ENCODE measurements at places on chromosomes 3 and 15.

DNA sequence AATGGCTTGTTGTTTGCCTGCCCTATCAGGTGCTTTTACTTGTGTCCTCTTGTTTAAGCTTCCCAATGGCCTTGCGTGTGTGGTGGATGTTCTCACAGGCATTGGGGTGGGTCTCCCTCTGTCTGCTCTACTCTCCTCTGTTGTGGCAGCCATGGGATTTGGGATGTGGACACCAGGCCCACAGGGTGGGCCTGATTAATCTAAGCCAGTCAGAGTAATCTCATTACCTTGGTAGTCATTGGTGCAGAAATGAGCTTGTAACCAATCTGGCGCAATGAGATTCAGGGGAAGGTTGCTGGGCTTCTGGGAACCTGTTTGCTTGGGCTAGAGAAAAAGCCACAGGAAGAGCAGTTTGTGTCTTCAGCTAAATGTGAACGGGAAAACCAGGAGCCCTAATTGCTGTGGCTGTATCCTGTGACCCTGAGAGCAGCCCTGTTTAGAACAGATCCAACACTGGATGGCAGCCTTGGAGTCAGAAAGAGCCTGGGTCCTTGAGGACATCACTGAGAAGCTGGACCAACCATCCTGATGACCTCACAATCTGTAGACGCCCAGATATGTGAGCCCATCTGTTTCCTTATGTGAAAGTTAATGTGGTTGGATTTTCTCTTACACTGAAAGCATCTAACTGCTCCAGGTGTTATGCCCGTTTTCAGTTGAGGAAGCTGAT is 157.3 kb upstream of the UBE2E1 start:
- peak; percentile 44 for DNase-seq

GRCh38 chr15:90071220-90071807 is 31.0 kb downstream of the IDH2 start:
- peak; percentile 88 for DNase-seq

GRCh38 chr3:19769694-19770093 is 164.3 kb downstream of the EFHB start:
- DNase-seq: no peak

GRCh38 chr3:169058681-169059080 is 604.8 kb downstream of the MECOM start:
- DNase-seq: no peak

DNA sequence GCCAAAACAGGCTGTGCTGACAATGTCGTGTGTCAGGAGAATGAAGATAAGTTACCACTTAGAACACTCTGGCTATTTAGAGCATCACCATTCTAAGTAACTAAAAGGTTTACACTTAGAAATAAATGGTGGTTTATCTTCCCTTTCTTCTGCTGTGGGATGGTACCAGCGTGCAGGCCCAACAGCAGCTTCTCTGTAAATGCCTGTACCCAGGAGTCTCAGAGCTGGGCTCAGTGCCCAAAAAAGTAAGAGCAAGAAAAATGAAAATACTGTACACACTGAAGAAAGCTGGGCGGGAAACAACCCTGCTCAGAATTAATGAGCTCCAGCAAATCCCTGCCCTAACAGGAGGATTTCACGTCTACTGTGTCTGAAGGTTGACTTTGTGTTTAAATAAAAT is 206.5 kb downstream of the MFSD1 start:
- DNase-seq: no peak

GRCh38 chr3:32816439-32817256 is 1.1 kb upstream of the TRIM71 start:
- peak; percentile 48 for DNase-seq

DNA sequence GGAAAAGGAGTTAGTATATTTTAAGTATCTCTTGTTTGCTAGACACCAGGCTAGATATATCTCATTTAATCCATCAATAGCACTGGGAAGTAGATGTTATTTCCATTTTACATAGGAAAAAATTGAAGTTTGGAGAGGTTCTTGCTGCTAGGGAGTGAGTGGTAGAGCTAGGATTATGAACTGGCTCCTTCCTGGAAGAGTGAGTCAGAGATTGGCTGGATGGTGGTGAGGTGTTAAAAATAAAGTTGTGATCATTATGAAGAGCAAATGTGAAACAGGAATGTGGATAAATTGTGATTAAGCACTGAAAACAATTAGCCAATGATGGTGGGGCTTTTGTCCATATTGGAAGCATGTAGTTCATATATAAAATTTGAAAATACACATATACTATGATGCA is 234.2 kb downstream of the WNT5A start:
- DNase-seq: peak; percentile 48

DNA sequence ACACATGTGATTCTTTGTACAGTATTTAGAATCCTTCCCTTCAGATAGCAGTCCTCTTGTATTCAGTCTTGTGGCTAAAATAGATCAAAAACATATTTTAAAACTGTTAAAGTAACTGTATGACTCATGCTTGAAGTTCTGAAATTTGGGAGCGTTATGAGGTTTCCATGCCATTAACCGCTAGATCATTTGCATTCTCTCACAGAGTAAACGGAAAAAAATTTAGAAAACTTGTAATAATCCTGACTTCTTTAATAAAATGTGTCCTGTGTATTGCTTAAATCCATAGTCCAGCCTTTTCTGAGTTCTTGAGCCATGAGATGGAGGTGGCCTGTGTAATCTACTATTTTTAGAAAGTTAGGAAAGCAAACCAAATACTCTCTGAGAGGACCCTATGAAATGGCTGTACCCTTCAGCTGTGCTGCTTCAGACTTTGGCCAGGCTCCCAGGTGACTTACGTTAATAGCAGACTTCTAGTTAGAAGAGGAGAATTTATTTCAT is 33.8 kb downstream of the MBNL1 start:
- DNase-seq: peak; percentile 35

DNA sequence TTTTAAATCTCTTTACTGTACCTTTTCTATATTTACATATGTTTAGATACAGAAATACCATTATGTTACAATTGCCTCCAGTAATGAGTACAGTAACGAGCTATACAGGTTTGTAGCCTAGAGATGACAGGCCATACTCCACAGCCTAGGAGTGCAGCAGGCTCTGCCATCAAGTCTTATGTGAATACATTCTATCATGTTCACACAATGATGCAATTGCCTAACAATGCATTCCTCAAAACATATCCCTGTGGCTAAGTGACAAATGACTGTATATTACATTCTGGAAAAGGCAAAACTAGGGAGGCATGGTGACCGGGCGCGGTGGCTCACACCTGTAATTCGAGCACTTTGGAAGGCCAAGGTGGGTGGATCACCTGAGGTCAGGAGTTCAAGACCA is 192.4 kb upstream of the IGF1R start:
- DNase-seq: no peak

- DNase-seq: peak; percentile 85
Measured at GRCh38 chr3:113783463-113783862, 36.6 kb downstream of the ATP6V1A start.

GRCh38 chr3:186458306-186459107 is 85.7 kb downstream of the CRYGS start:
- no peak for DNase-seq

All from GM03348 (cell line).